ENCODE measurements at places on chromosomes 4 and X. TPM values are rescaled to one million over a fixed set of nuclear protein-coding genes. Genes with fewer than 3 reads are reported as not detected.

Gene DKK2
- 8.2 TPM for polyA plus RNA-seq

- DNase-seq, result peak; percentile 67
Measured at GRCh38 chr4:95165926-95166524, 382.7 kb downstream of the UNC5C start.

Gene ADGRL3
- 24.8 TPM for polyA plus RNA-seq

Gene YY2
- polyA plus RNA-seq, result 3.3 TPM

Gene SORCS2
- 8.3 TPM for polyA plus RNA-seq

Gene PAGE4
- polyA plus RNA-seq, result 0.43 TPM

DNA sequence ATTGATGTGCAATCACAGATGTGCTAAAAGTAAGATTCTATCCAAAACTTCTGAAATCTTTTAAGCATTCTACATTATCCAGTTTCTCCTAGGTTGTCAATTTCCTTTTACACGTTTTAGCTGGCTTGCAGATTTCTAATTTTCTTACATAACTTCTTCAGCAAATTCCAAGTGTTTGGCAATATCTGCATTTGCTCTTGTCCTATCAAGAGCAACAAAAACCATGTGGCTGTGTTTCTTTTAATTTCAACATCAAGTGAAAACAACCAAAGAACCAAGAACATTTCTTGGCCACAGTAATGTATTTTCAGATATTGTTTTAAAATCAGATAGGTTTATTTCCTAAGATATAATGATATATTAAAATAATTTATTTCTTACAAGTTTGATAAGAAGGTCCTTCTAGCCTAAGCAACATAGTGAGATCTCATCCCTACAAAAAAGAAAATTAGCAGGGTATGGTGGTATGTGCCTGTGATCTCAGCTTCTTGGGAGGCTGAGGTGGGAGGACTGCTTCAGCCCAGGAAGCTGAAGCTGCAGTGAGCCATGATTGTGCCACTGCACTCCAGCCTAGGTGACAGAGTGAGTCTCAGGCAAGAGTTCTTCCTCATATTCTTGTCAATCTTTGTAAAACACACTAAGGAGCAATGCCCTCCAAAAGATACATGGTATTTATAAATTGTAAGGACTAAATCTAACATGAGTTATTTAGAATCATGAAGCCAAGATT is 131.4 kb upstream of the NAP1L5 start:
- DNase-seq, result no peak

Gene POU4F2
- polyA plus RNA-seq, result not detected

Gene C4orf50
- 0.01 TPM for polyA plus RNA-seq

GRCh38 chrX:80174925-80175574 is 160.5 kb downstream of the TBX22 start:
- no peak for DNase-seq
